Right cardiac atrium (tissue), 5 donors: ENCODE measurements at places on chromosomes 1 and 21. TPM values are rescaled to one million over a fixed set of nuclear protein-coding genes. Genes with fewer than 3 reads are reported as not detected.

Gene VAV3
- polyA plus RNA-seq: 0.79 TPM

Gene POMGNT1
- polyA plus RNA-seq: 60.0 TPM

Gene FAM110D
- 4.2 TPM for polyA plus RNA-seq

Gene YOD1
- polyA plus RNA-seq: 1.6 TPM

- DNase-seq: no peak
Observed at GRCh38 chr1:204921855-204922516, 51.3 kb downstream of the NFASC start.

- no peak for DNase-seq
Observed at GRCh38 chr1:163471779-163472650, 150.3 kb downstream of the NUF2 start.

DNA sequence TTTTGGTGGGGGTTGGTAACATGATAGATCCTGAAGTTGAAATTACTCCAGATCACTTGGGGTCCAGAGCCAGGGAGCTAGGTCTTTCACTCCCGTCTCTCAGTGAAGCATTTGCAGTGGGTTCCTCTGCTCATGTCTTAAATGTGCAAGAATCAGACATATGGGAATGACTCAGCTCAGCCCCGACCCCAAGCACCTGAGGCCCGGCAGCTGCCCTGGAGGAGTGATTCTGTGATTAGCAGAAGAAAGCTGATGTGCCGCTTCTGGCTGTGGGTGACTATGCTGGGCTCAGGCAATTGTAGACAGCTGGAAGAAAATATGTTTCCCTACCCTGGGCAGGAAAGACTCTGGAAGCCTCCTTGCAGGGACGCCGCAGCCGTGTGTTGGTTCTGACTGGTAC is 601.7 kb downstream of the NPHP4 start:
- DNase-seq: no peak
